T-helper 22 cell (primary cell): ENCODE measurements at places on chromosomes 2 and 18.
A peak's percentile ranks its signal among the peaks of the same experiment; 100 is the strongest.

- DNase-seq, result no peak
Measured at GRCh38 chr2:225766431-225766830, 366.9 kb downstream of the NYAP2 start.

- DNase-seq, result no peak
Measured at GRCh38 chr2:156436497-156437085, 412 bp downstream of the GPD2 start.

GRCh38 chr18:14776801-14777200 lies 28.8 kb downstream of the ANKRD30B start:
- no peak for DNase-seq

DNA sequence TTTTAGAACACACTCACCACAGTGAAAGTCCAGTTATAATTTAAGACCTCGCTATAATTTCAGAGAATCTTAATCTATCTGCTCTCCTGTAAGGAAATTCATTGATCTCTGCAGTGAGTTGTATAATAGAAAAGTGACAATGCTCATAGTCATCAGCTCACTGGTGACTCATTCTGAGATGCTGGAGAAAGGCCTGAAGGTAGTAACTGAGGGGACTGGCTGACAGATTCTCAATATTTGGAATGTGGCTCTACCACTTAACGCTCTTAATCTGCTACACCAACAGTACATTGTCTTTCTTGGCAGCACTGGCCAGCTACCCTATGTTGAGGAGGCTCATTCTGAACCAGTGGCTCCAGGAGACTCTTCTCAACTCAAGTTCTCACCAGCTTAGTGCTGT lies 246.1 kb downstream of the RPRM start:
- no peak for DNase-seq

GRCh38 chr2:156892467-156893281 lies 364.8 kb upstream of the GALNT5 start:
- no peak for DNase-seq

GRCh38 chr18:41113885-41114482 lies 841.0 kb upstream of the PIK3C3 start:
- no peak for DNase-seq

DNA sequence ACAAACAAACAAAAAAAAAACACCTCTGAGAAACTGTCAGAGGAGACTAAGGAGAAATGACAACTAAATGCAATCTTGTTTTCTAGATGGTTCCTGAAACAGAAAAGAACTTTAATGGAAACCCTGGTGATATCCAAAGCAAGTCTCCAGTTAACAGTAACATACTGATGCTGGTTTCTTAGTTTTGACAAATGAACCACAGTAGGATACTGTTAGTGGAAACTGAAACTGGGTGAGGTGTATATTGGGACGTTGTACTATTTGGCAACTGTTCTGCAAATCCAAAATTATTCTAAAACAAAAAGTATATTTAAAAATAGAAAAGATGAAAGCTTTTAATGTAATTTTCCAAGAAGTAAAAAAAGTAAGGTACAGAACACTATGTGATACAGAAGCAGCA lies 11.4 kb downstream of the SESTD1 start:
- DNase-seq, result no peak

DNA sequence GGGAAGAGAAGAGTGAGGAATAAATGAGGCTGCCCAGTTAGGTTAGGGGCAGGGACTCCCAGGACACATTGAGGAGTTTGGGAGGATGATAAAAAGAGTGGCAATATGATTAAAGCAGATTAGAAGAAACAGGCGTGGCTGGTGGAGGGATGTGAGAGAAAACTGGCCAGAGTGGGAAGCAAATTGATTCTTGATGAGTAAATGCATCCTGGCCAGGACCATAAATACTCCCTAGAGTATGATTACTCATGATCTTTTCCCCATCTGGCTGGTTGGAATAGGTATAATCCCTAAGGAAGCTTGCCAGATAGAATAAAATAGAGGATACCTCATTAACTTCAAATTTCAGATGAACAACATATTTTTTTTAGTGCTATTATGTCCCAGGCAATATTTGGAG lies 21.5 kb upstream of the DAW1 start:
- no peak for DNase-seq

DNA sequence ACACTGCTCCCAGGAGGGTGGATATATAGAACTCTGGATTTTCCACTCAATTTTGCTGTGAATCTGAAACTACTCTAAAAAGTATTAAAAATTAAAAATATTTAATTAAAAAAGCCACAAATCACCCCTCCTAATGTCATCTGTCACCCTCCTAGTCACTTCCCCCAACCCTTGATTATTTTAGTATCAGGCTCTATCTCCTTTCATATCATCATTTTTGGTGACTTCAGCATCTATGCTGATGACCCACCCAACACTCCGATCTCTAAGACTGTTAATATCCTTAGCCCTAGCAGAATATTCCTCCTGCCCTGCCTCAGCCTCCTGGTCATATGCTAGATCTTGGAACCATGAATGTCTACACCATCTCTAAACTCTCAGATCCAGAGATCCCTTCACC lies 128.3 kb upstream of the SLC1A4 start:
- no peak for DNase-seq

- no peak for DNase-seq
Measured at GRCh38 chr2:54639609-54640008, 83.9 kb upstream of the EML6 start.

- no peak for DNase-seq
Measured at GRCh38 chr2:151490276-151490675, 80.6 kb downstream of the RIF1 start.

DNA sequence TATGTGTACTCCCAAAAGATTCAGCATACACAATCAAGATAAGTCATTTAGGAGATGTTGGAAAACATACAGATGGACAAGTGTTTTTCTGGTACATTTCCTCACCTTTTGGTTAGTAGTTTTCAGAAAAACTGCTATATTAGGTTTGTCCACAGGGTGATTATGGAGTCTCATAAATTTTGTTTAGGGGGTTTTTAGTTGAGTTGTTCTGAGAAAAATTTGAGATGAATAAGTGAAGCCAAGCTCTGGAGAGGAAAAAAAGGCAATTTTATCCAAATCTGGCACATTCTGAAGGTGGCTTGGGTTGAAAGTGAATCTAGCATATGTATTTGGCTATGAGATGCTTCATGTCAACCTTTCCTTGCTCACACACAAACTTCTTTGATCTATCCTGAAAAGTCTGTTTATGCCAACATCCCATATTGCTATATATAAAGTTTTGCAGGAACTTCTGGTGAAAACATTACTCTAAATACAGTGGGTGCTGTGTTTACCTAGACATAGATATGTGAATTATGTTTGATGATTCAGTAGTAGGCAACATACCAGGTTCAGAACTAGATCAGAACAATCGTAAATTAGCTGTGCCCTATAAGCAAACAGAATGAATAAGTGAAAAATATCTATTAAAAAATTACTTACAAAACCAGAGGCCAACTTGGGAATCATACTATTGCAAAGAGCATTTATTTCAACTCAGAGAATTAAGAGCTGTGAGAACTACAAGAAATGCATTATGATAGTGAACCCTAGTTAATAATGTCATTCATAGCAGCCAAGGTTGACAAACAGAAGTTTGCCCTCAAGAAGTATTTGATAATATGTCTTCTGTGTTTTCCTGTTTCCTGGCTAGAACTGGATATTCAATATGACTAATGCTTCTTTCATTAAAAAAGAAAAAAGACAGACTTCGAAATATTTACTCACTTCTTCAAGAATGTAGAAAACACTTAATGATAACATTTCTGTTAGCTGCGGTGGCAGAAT lies 552.0 kb downstream of the IRS1 start:
- DNase-seq, result no peak

- DNase-seq, result no peak
Measured at GRCh38 chr2:184769023-184769422, 170.7 kb downstream of the ZNF804A start.

DNA sequence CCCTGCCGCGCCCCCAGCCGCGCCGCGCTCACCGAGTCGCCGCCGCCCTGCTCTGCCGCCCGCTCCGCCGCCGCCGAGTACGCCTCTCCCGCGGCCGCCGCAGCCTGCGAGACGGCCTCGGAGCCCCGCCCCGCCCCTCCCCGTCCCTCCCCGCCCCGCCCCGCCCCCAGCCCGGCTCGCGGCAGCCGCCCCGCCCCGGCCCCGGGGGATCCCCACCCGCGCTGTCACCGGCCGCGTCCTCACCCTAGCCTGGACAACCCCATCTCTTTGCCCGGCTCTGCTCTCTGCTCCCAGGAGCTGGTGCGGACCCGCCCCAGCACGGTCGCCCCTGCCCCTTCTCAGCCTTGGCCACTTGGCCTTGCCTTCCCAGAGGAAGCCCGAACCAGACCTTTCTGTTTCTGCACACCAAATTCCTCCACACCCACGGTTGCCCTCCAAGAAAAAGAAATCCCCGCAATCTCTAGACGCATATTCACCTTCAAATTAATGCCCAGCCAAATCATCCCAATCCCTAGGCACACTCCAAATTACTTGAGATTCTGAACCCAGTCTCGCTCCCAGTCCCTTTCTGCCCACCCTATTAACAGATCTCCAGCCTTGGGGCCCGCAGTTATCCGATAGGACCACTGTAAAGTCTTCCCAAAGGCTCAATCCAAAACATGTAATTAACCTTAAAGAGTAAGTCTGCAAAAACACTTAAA lies at the start of gene CYRIA:
Gene CYRIA (minus strand): TSS at position 87 of the 701 bp plus-strand sequence. CDS start 77,715 bp downstream, outside the sequence.
- peak; percentile 2 for DNase-seq

- DNase-seq, result no peak
Measured at GRCh38 chr2:223915071-223915470, 30.1 kb downstream of the WDFY1 start.

GRCh38 chr2:86235196-86235980 lies 36.1 kb downstream of the MRPL35 start:
- no peak for DNase-seq

- no peak for DNase-seq
Measured at GRCh38 chr2:67142071-67142470, 255.1 kb upstream of the ETAA1 start.

GRCh38 chr2:105432044-105432399 lies 33.2 kb upstream of the FHL2 start:
- DNase-seq, result no peak

DNA sequence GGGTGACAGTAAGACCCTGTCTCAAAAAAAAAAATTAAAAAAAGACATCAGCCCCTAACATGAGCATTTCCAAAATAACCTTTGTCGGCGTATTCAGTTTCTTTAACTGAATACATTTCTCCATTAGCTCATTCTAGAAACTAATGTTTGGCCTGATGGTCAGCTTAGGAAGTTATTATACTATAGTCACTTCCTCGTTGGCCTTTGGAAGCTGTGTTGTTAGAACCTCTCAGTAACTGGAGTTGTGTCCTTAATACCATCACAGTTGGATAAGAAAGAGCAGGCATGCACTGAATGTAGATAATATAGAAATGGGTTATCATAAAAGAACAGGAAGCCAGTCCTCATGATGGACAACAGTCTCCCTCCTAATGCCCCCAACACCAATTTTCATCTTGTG lies 112.8 kb downstream of the ANTXR1 start:
- DNase-seq, result no peak

GRCh38 chr18:13493079-13493478 lies 233.3 kb downstream of the FAM210A start:
- no peak for DNase-seq

- DNase-seq, result no peak
Measured at GRCh38 chr18:36295880-36296301, 1.6 kb upstream of the FHOD3 start.

DNA sequence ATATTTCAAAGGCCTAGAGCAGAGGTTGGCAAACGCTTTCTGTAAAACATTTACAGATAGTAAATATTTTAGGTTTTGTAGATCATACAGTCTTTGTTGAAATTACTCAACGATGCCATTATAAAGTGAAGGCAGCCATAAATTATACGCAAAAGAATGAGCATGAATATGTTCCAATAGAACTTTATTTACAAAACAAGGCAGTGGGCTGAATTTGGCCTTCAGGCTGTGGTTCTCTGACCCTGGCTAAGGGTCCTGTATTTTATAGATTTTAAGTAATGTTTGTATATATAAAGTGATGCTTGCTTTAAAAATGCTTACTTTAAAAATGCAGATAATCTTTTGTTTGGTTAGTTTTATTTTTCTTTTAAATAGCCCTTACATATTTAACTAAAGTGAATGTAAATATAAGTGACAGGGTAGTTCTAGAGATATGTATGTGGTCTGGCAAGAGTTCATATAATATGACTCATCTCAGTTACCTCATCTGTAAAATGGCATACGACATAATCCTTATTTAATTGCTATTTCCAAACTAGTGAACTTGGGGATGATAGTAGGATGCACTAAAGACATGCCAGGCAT lies 51.7 kb upstream of the ATP5MC3 start:
- no peak for DNase-seq

GRCh38 chr2:106812383-106812782 lies 73.6 kb downstream of the ST6GAL2 start:
- DNase-seq, result no peak

DNA sequence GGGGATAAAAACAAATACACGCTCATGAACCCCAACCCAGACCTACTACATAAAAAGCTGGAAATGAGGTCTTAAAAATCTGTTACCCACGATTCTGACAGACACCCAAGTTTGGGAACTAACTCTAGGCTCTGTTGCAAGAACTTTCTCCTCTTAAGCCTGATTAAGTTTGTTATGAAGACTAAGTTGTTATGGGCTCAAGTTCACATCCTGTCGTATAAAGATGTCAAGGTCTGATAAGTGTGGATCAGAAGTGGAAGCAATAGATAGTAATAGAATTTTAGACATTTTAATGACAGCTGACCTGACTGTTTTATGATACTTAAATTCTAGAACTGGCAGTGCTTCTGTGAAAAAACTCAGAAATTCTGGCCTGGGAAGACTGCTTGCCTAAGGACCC lies 43.2 kb downstream of the LPIN2 start:
- no peak for DNase-seq
